ENCODE measurements at places on chromosomes 11 and 22. TPM values are rescaled to one million over a fixed set of nuclear protein-coding genes. Genes with fewer than 3 reads are reported as not detected.
A peak's percentile ranks its signal among the peaks of the same experiment; 100 is the strongest.

DNA sequence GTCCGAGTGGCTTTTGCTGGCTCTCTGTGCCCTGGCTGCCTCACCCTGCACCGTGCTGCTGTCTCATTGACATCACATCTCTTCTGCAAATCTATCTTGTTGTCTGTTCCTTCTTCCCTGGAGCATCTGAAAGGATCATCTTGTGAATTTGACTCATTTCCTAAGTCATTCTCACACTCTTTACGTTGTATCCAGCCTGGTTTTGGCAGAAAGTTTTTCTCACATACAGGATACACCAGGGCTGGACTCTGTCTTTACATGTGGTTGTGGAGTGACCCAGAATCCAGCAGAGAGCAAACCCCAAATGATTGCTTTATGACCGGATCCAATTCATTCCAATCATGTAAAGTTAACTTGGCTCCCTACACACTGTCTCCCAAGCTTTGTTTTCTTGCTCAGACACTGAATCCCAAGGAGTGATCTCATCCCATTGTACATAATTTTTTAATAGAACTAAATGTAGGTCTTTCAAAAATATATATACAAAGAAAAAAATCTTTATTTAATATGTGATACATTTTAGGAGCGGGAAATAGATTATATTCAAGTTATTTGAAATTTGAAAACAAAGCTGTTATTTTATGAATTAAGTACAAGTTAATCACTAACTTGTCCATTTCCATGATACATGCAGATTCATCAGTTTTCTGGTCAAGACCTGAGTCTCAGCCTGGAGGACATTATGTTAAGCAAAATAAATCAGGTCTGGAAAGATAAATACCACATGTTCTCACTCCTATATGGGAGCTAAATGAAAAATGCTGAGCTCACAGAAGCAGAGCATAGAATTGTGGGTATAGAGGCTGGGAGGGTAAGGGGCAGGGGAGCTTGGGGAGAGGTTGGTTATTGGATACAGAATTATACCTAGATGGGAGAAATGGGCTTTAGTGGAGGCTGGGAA lies 2.9 kb upstream of the RFPL1 start:
- no peak for DNase-seq
- peaks cover 47% of the 10 kb centered on the region for H3K27me3 ChIP-seq
- H3K27ac ChIP-seq, result no peak overlapping the region
- H3K4me1 ChIP-seq, result no peaks in the 10 kb centered on the region

- peak; percentile 52 for DNase-seq
- peaks cover 14% of the 10 kb centered on the region for H3K27me3 ChIP-seq
- H3K36me3 ChIP-seq, result no peaks in the 10 kb centered on the region
- no peak within 1 kb of the TSS for H3K27ac ChIP-seq
- no peaks in the 10 kb centered on the region for H3K4me1 ChIP-seq
Observed at GRCh38 chr11:73218106-73218829, at the start of gene P2RY2. Gene P2RY2, plus strand, starts transcription at chr11:73218281. Its CDS starts 15,879 bp downstream, at chr11:73234160.

GRCh38 chr22:40418366-40419201 lies 48.2 kb downstream of the SGSM3 start:
- H3K36me3 ChIP-seq, result peaks cover 7% of the 10 kb centered on the region
- no peaks in the 10 kb centered on the region for H3K4me1 ChIP-seq
- no peak overlapping the region for H3K27ac ChIP-seq
- DNase-seq, result no peak
- H3K4me3 ChIP-seq, result no peak overlapping the region

The LRRC51 gene
- total RNA-seq, result 7.8 TPM

The PICK1 gene
- total RNA-seq, result 12.4 TPM

All from GM23248 (cell line).